ENCODE measurements at places on chromosomes 3 and 15.

GRCh38 chr15:98216166-98216565 is 255.7 kb downstream of the ARRDC4 start:
- no peak for DNase-seq

DNA sequence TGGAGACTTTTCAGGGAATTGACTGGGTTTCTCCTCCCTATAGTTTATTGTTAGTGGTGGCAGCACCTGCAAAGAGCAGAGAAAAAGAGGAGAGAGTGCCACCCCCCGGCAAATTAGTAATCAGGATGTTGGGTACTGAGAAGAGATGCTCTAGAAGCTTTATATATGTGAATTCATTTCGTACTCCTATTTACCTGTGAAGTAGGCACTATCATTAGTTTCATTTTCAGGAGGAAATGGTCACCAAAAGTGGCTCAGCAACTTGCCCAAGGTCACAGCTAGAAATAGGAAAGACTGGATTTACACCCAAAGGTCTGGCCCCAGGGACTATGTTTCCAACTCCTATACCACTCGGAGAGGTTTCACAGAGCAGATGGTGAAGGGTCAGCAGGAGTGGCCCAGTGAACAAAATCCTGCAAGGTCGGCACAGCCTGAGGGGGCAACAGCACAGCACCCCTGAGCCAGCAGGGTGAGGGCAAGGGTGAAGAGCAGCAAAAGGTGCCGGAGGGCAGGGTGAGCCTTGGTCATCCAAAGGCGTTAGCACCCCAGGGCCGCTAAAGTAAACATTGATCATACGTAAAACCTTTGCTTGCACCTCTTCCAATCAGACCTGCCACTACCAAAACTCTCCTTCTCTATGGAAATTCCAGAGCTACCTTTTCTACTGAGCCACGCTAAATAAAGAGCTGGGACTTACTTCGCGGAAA is 23.6 kb downstream of the VGLL4 start:
- DNase-seq: no peak

DNA sequence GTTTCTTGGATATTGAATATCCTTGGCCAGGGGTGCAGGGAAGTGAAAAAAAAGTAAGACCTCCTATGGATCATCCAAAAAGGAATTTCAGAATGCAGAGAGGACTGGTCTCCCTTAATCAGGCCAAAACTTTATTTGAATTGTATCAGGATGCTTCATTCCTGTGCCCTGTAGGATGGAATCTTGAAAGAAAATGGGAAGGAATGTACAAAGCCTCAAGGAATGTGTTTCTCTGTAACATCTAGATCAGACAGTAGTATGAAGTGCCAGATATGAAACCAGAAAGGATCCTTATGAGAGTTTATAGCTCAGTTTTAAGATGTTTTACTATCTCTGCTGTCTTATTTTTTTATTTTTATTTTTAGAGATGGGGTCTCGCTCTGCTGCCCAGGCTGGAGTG is 6.5 kb upstream of the GSK3B start:
- no peak for DNase-seq

DNA sequence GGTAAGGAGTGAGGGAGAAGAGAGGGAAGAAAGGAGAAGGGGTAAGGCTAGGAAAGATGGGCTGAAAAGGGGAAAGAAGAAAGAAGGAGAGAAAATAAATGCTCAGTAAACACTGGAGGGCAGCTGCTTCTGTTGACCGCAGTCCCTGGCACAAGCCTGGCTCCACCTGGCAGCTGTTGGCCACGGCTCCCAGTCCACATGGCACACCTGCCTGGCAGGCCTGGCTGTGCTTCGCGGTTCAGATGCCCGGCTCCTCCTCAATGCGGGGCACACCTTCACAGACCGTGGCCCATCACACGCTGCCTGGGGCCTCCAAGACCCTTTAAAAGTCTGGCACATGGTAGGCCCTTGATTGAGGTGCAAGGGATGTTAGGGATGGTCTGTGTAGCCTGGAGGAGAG is 516.8 kb upstream of the PROK2 start:
- no peak for DNase-seq

DNA sequence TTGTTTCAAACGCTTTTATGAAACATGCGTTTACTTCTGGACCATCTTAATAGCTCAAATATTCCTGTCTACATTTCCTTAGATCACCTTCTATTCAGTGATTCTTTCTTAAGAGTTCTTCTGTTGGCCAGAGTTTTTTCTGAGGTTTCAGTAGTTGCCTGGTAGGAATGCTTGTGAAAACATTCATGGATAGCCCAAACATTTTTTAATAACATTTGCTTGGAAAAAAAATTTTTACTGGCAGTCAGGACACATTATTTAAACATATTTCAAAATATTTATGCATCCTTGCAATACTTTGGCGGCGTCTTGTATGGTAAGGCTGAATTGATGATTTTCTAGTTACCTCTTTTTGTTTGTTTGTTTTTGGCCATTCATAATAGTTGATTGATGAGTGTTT is 47.4 kb upstream of the ZBTB20 start:
- no peak for DNase-seq

DNA sequence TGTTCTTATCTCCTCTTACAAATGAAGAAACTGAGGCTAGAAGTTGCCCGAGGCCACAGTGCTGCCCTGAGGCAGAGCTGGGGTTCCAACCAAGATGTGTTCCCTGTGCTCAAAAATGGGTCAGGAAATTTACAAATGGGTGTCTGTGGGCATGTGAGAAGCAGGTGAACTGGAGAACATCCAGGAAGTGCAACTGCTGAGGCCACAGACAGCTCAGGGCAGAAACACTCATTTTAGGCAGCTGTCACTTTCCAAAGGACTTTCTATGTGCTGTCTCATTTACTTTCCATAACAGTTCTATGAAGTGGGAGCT is 47.2 kb upstream of the ATP2B2 start:
- no peak for DNase-seq

DNA sequence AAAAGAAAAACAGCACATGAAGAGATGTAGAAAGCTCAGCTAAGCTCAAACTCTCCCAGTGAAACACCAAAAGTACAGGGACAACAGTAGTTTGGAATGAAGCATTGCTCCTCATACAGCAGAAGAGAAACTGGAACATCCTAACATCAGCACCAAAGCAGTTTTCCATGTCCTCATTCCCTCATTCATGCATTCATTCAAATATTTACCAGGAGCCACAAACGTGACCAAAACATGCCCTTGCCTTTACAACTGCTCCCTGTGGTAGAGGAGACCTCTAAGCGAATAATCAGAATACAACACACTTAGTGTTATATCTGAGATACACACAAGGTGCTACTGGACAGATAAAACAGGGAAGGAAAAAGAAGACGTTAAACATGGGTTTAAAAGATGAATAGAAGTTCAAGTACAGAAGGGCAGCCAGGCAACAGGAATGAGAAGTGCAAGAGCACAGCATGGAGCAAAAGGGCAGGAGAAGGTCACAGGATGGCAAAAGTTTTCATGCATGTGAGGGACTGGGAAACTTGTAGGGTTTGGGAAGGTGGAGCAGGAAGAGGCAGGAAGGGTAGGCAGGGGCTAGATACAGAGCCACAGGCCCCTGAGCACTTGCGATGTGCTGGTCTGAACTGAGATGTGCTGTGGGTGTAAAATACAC is 58.5 kb upstream of the LMCD1 start:
- no peak for DNase-seq

- no peak for DNase-seq
Observed at GRCh38 chr3:45409921-45410320, 21.5 kb downstream of the LARS2 start.

GRCh38 chr15:70618929-70619328 is 144.4 kb downstream of the UACA start:
- DNase-seq: no peak

DNA sequence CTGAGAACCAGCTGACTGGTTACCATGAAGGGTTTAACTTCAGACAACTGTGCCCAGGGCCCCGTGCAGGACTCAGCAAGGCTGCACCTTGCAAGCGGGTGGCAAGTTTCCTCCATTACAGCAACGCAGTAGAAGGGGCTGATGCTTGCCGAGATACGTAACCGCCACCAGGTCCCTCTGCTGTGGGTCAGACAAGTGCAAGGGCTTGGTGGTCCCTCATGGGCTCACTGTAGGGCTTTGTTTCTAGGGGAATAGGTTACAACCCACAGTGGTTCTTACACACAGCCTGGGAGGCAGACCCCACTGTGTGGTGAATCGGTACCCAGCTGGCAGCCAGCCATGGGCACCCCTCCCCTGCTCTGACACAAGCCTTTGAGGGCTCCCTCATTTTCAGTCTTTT is 15.5 kb upstream of the SNRPA1 start:
- DNase-seq: no peak

GRCh38 chr15:73568564-73569280 is 64.5 kb downstream of the NPTN start:
- no peak for DNase-seq

DNA sequence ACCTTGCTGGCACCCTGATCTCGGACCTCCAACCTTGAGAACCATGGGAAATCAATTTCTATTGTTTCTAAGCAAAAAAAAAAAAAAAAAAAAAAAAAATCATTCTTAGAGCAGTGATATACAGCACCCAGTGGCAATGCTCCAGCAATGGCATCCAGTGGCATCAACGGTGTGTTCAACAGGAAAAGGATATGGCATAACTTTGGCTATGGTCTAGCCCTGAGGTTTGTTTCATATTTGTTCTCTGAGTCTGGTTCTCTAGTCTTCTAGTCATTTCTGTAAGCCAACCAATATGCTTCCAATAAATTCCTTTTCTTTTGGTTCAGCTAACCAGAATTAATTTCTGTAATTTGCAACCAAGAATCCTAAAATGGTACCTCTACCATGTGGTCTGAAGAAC is 19.2 kb downstream of the DENND4A start:
- DNase-seq: no peak

DNA sequence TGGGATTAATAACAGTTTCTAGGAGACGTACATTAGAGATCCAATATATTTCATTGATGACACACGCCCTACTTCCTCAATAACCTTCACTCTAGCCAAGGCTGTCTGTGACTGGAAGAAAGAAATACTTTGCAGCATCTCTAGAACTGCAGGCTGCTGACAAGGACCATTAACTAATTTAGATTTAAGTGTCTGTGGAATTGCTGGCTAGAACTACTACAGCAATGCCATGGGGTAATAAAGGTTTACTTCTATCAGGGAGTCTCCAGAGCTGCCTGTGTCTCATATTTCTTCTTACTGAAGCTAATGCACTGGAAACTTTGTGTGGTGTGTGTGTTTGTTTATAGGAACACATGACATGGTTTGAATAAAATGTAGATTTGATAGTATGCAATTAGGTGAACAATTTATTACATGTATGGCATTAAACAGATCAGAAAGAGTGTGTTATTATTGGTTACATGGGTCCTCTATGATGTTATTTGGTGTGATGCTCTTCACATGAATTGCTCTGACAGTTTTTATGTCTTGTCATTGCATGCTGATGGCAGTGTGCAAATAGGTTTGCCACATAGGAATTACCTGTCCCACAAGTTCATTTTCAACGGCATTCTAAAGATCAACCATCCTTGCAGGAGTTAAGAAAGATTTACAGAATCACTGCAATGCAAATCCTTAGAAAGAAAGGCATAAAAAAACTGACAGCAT is 916.2 kb upstream of the CADM2 start:
- DNase-seq: no peak

DNA sequence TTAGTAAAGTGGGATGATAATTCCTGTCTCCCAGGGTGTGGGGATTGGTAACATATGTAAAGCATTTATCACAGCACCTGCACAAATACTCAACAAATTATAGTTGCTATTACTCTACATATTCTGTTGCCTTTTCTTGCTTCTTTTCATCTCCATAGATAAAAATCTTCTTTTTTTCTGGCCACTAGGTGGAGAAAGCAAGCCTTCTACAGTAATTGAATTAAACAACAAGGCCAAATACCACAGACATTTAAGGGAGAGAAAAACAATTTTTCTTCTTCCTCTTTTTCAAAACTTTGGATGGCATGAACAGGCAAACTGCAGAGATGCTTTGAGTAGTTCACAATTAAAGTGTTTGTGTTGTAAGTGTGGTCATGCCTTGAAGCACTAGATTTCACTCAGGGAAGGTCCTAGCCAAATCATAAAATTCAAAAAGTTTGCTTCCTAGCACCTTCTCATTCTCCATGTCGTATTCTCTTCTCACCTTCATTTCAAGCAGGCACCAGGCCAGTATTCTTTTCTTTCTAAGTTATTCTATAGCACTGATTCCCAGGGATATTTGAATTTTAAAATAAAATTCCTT is 493.4 kb upstream of the TGFBR2 start:
- DNase-seq: no peak

GRCh38 chr3:65013053-65013452 is 325.3 kb upstream of the ADAMTS9 start:
- no peak for DNase-seq

- DNase-seq: no peak
Observed at GRCh38 chr3:52880047-52880446, 17.3 kb downstream of the STIMATE start.

- no peak for DNase-seq
Observed at GRCh38 chr3:112456147-112456546, 43.1 kb downstream of the BTLA start.

- DNase-seq: no peak
Observed at GRCh38 chr3:54538346-54538745, 389.5 kb downstream of the LRTM1 start.

- no peak for DNase-seq
Observed at GRCh38 chr15:29651476-29652233, 170.6 kb downstream of the TJP1 start.

DNA sequence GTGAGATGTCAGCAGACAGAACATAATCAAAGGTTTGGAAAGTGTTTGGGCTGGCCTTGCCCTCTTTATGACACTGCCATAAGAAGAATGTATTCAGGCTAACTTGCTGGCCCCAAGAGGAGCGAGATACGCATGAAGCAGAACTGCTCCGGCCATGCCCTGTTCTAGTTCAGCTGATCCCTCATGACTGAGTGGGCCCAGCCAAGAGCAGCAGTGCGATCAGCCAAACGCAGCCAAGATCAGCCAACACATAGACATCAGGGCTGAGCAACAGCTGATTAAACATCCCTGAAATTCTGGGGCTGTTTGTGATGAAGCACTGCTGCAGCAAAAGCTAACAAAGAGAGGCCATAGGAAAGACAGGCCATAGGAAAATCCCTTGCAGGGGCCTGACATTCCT is 24.1 kb downstream of the POMGNT2 start:
- DNase-seq: no peak

DNA sequence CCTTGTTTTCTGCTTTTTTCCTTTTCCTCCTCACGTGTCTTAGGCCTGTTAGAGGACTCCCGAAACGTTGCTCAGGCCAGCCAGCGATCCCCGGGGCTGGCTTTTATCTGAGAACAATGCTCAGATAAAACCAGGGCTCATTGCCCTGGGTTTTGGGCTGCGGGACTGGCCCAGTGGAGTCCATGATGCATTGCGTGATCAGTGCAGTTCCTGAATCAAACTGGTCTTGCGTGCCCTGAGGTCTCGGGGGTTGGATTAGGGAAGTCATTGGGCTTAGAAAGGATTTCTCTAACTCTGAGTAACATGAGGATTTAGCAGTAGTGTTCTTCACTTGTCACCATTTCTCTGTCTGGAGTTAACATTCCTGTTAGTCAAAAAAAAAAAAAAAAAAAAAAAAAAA is 66.3 kb downstream of the CCR1 start:
- DNase-seq: peak; percentile 65

- no peak for DNase-seq
Observed at GRCh38 chr3:55569033-55569599, 82.0 kb upstream of the WNT5A start.

Measured in Right ventricle myocardium inferior (tissue), 1 donor.